ENCODE measurements at places on chromosomes 7 and 10.

DNA sequence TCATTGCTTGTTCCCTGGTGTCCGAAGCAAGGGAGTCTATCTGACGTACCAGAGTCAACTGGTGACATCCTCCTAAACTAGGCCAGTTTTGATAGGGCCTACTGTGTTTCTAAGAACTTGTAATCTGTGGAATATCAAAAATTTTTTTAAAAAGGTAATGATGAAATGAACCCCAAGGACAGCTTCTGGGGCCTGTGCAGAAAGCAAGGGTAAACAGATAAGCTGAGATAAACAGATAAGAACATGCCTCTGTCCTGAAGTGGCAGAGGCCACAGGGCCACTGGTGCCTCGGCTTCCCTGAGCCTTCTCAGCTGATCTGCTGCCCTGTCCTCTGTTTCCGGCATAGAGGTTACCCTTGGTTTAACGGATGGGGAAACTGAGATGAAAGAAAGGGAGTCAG is 8.8 kb downstream of the GRK5 start:
- DNase-seq, result no peak

DNA sequence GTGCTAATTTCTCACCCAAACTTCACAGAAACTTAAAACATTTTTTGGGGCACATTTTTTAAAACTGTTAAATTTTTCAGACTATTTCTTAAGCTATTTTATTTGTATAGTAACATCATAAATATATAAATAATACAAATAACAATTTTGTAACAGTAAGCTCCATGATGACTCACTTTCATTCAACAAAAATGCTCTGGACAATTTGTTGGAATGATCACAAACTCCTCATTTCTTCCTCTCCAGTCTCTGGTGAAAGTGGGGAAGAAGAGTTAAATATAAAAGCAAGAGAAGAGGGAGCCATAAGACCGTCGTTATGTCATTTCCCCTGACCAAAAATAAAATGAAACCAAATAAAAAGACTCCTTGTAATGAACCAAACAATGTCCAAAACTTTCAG is 162.4 kb downstream of the AGMO start:
- no peak for DNase-seq

GRCh38 chr7:25725451-25725850 is 426.5 kb upstream of the NFE2L3 start:
- DNase-seq, result no peak

DNA sequence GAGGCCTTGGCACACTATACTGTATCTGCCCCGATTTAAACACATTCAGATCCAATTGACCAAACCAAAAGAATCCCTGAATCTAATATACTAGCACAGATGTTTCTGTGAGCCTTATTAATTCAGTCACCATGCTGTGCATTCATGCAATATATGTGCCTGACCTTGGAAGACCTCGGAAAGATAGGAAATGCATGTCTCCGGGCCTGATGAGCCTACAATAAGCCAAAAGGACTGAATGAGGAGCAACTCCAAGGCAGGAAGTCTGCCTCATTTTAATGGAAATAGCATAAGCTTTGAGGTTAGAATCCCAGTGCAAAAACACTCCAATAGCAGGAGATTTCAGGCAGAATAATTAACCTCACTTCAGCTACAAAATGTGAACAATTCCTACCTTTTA is 316.7 kb downstream of the LRRTM3 start:
- DNase-seq, result no peak

DNA sequence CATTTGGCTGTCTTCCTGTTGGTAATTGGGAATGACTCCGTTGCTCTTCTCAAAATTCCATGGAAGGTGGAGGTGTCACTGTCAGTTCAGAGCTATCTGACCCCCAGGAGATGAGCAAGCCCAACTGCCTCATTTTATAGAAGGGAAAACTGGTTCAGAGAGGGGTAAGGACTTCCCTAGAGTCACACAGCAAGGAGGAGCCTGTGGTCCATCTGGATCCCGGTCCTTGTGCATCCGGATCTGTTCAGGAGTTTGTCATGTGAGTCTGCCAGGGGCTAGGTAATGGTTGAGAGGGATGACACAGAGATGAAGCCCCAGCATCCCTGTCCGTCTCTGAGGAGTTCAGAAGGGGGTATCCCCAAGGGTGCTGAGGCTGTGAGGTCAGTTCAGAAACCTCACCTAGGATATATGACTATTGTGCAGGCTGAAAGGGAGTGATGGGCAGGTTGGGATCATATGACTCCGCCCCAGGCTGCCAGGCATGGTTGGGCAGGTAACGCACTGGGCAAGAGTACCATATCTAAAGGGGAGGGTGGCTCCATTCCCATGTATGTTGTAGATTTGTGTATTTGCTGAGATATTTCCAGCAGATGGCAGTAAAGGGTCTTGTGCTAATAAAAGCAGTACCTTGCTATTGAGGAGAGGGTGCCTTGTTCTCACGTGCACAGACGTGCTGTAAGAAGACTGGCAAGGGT is 16.0 kb upstream of the SLC29A3 start:
- DNase-seq, result no peak

DNA sequence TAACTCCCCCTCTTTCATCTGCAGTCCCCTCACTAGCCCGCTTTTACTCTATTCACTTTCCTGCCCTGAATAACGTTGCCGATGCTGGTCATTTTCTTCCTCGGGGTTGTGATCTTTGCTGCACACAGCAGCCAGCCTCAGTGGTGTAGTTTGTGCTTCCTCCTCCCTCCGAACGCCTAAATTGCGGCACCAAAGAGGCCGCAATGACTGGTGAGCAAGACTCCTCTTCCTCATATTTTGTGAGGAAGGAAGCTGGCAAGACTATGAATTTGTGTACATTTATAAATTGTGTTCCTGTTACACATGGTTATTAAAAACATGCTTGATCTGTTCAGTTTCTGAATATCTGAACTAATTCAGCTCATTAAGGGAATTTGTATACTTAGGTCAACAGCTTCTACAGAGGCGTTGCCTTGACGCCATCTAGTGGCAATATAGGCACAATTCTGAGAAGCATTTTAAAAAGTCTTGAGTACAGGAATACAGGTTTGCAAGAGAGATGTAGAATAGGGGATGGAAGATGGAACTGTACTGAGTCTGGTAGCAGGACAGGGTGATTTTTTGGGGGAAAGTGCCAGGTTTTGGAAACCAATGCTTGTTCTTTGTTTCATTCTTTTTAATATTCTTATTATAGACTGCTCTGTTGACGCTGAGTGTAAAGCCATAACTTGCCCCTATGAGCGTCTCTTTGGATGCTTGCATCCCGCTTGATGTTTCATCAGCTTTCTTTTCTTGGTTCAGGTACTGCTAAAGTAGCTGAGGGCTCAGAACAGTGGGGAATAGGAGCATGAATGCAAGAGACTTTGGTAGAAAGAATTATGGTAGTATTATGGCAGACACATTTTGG is 4.1 kb upstream of the TAS2R5 start:
- no peak for DNase-seq

Data from tibial artery (tissue), 4 donors.